ENCODE measurements at places on chromosomes 3 and 15.

GRCh38 chr3:184757022-184757651, 45.3 kb upstream of the MAGEF1 start:
- DNase-seq = no peak

DNA sequence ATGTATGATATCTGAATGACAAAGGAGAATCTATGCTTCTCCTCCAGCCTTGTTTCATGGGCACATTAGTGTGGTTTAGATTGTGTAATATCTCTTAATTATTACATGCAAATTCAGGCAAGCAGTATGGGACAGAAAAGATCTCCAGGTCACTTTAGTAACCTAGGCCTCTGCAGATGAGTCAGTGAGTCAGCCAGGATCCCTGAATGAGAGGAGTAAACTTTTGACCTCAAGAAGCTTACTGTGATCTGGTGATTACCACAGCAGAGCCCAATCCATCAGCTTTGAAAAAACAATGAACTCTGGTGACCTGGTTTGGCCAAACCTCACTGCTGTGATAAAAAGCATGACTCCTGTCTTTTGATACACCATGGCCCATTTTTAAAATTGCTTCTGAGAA, 107.8 kb downstream of the LRRN1 start:
- DNase-seq = no peak

- DNase-seq = no peak
Observed at GRCh38 chr15:72197460-72198355, at the start of gene GRAMD2A. Gene GRAMD2A, minus strand, starts transcription at chr15:72197787.

DNA sequence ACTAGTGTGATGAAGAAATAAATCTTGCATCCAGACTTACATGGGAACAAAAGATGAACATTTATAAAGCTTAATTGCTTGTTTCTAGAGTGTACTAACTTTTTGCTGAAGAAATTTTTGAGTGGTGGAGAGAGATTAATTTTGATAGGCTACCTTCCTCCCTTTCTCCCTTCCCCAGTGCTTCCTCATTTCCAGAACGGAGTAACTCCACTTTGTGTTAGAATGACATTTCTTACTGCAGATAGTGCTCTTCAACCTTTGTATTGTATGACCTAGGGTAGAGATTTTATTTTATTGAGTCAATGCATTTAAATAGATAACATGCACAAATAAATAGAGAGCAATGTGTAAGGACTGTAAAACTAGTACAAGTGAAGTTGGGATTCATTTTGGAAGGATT, 1.9 kb downstream of the ATP1B3 start:
- DNase-seq = no peak

GRCh38 chr15:85154061-85154460, 172.4 kb downstream of the PDE8A start:
- DNase-seq = no peak

DNA sequence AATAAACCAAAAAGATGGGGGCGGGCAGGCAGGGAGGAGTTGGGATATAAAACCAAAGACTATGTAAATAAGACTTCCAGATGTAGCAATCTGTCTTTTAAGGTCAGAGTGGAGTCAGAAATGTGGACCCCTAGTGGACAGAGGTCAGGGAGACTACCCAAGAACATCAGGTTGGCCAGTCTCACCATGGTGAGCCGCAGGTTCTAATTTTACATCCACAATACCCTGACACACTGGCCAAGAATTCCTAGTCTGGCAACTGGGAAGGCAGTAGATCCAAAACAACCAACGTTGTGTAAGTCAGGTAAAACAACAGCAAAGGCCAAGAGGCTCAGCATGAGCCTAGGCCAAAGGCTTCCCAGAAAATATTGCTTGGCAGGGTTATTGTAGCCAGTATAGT, 203.4 kb downstream of the FOXP1 start:
- no peak for DNase-seq

- DNase-seq = no peak
Observed at GRCh38 chr15:45146405-45146804, 16.6 kb downstream of the DUOX1 start.

DNA sequence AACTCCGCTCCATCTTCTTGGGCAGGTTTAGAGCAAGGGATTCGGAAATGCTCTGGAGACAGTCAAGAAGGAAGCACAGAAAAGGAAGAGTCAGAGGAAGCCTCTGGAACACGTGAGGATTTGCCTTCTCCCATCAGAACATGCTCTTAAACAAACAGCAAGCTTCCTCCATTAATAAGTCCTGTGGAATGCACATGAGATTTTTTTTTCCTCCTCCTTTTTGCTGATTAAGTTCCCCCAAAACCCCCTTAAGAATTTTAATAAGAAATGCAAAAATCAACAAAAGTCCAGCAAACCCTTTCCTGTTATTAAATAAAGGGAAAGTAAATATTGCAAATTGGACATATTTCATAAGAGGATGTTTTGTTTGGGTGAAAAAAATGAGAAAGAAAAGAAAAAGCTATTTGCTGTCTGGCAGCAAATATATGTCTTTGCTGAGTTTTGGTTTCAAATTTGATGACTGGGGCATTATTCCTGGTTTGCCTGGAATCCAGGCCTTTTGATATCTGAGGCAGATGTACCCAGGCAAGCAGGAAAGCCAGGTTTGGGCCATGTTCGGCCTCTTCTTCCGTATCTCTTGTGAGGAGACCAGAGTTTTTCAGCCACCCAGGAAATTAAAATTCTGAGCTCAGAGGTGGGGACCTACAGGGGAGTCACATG, 7.9 kb upstream of the TSEN2 start:
- no peak for DNase-seq

DNA sequence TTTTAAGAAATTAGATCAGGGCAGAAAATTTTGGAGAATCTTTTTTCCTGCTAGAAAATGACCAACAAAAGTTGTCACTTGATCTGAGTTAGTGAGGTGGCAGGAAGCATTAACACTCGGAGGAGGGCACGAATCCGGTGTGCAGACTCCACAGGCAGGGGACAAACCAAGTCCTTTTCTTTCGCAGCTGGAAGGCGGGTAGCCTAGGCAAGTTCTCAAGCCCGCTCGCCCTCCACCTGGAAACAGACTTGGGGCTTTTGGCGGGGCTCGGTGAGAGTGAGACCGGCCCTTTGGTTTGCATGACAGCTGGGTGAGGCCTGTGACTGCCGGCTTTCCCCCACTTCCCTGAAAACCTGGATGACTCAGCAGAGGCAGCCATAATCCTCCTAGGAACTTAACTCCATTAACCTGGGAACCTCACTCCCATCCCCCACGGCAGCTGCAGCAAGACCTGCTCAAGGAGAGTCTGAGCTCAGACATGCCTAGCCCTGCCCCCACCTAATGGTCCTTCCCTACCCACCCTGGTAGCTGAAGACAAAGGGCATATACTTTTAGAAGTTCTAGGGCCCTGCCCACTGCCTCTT, 134.8 kb downstream of the MFSD1 start:
- no peak for DNase-seq

DNA sequence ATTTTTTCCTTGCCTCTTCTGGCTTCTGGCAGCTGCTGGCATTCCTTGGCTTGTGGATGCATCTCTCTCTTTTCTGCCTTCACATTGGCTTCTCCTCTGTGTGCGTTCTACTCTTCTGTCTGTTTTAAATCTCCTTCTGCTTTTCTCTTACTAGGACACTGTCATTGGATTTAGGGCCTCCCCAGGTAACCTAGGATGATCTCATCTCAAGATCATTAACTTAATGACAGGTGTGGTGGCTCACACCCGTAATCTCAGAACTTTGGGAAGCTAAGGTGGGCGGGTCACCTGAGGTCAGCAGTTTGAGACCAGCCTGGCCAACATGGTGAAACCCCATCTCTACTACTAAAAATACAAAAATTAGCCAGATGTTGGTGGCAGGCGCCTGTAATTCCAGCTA, 40.9 kb upstream of the ULK4 start:
- no peak for DNase-seq

GRCh38 chr15:88982304-88982945, 69.2 kb upstream of the MFGE8 start:
- no peak for DNase-seq
